ENCODE measurements at places on chromosomes 12 and 14.

DNA sequence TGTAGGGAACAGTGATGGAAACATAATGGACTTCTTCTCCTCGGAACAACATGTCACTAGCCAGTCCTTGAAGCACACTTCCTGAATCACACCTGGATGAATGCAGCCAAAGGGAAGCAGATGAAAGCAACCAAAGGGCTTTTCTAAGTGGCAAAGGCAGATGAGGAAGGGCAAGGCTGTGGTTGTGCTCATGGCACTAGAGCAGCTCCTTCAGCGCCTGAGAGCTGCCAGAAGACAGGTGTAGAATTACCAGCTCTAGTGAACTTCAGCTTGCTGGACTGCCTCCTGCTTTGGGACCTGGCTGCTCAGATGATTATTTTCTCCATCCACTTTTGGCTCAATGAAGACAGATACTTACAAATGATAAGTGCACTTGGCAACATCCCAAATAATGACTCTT is 1372.1 kb upstream of the SEL1L start:
- DNase-seq, result no peak

- no peak for DNase-seq
Observed at GRCh38 chr12:67070307-67070600, 198.9 kb upstream of the CAND1 start.

DNA sequence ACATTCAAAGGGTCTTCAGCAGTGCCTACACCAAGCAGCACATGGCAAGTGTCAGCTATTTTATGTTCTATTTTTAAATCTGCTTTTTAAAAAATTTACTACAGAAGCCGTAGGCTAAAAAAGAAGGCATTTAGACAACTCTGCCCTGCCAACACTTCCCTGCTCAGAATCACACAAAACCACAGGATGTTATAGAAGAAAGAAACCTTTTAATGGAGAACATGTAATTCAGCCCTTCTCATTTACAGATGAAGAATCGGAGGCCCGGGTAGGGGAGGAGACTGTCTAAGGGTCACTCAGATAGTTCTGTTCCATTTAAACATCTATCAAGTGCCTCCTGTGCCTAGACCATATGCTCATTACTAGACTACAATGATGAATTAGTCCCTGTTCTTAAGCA is 171.8 kb upstream of the NTF3 start:
- DNase-seq, result no peak

DNA sequence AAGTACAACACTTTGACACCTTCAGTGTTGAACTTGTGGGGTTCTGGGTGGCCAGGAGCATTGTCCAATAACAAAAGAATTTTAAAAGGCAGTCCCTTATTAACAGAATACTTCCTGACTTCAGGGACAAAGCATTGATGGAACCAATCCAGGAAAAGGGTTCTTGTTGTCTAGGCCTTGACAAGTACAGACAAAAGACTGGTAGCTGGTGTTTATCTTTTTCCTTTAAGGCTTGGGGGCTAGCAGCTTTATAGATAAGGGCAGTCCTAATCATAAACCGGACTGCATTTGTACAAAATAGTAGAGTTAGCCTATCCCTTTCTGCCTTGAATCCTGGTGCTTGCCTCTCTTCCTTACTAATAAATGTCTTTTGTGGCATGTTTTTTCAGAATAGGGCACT is 27.4 kb downstream of the FAM177A1 start:
- no peak for DNase-seq

DNA sequence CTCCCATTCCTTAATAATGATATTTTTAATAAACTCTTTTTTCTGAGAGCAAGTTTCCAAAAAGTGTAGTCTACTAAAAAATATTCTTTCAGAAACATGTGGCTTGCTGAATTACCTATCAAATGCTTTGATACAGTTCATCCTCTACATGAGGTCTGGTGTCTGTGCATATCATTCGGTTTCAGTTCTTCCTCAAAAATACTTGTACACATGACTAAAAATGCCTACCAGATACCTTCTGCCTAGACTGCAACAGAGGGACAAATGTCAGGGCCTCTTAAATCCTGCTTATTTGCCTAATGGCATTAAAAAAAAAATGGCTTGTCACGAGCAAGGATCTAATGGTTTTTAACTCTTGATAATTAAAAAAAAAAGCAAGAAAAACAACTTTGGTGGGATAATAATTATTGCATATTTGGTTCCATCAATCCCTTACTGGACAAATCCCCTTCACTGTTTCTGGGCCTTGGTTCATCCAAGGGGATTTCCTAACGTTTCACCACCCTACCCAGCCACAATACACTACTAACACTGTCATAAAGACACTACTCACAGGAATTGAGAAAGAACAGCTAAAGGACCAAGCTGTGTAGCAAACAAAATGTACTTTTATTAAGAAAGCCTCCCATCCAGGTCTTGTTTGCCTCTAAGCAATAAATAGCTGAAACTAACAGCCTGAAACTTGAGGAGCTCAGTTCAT is 45.7 kb downstream of the PARP11 start:
- no peak for DNase-seq

DNA sequence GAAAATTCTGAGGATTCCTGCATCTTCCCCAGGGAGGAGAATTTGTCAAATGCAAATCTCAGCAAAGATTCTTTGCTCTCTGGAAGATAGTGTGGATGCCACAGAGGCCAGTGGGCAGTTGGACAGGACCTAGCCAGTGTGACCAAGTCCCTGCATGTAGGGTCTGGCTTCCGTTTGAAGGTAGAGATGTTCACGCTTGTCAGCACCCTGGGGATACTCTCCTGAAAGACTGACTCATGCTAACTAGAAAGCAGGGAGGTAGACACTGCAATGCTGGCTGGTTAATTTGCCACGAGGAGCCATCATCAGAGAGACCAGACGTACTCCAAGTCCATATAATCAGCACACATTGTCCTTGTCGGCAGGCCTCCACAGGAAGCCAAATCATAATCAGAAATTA is 130.1 kb downstream of the SAMD4A start:
- DNase-seq, result no peak

DNA sequence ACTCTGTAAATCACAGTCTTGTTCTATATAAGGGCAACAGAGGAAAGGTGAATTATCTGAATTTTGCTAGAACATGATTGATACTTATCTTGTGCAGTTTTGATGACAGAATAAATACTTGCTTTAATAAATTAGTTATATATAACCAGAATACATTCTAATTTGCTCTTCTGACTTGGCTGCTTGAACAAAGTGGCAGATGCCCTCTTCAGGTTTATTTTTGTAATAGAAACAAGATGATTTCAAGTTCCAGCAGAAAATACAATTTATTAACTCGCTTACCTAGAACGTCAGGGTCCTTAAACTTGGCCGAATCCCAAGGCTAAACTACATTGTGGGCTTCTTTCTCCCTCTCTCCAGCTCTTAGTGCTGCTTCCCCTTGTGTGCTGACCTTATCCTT is 57.6 kb upstream of the SSTR1 start:
- DNase-seq, result no peak

GRCh38 chr12:127063339-127064072 is 1203.5 kb upstream of the TMEM132C start:
- peak; percentile 20 for DNase-seq

DNA sequence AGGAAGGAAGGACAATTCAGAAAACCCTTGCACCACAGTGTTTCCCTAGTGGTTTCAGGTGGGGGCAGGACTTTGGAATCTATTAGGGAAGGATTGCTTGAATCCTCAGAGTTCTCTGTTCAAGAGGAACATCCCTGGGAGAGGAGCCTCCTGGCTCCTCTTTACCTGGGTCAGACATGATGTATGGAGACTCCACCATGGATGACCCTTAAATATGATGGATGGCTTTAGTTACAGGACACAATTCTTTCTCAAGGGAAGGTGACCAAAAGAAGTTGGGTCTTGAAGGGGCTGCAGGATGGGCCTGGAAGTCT is 396.6 kb downstream of the NRXN3 start:
- no peak for DNase-seq

- no peak for DNase-seq
Observed at GRCh38 chr14:90005939-90006530, 50.3 kb downstream of the TDP1 start.

GRCh38 chr14:89067293-89067972 is 243.0 kb downstream of the TTC8 start:
- no peak for DNase-seq

DNA sequence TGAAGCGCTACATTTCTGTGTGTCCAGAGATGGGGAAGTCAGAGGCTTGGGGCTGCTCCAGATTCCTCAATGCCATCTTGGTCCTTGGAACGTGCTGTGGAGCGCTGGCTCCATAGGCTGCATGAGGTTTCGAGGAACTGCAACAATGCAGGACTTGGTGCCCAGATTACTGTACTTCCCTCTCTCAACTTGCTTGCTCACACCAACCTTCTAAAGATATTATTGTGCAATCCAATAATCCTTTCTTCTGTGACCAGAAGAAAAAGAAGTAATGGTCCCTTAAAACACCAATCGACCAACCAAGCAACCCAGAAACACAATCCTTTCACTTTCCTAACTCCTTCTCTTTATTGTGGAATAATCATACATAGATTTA is 3.7 kb downstream of the PRICKLE1 start:
- no peak for DNase-seq

DNA sequence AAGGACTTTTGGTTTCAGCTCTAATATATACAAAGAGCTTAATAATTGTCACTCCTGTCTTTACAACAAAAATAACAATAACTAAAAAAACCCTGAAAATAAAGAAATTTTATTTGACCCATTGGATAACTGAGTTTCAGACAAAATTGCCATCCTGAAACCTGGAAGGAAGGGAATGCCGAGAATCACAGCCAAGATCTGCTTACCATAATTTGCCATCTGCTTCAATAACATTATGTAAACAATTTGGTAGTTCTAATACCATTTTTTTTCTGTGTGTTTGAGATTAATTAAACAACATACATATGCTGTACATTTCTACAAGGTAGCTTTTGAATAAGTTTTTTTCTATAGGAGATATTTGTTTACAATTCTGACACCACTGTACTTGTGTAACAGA is 596.3 kb upstream of the MGAT4C start:
- DNase-seq, result no peak

DNA sequence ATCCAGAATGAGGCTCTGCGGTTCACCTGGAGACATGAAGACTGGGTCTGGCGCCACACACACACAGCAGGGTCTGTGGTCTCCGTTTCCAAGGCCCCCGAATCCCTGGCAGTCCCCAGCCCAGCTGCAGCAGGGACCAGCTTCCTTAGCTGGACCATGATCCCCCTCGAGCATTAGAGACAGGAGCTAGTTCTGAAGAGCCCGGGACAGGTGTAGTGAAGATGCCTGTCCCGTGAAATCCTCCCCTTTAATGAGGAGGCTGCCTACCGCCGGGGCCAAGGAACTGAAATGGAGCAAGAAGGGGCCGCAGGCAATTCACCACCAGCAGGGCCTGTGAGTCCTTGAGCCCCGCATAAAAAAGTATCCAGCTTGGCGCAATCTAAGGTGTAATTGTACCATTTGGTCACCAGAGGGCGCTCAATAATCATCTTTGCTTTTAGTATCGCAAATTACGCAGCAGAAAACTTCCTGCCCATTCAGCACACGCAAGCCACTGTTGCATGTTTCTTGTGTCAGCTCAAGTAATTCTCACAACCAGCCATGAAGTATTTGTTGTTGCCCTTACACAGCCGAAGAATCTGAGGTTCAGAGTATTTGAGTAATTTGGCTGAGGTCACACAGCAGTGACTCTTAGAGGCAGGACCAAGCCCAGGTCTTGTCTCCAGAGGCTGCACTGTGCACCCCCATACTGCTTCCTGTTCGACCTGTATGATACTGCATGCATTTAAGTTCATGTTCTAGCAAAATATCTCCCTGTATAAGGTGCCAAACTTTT is 54.3 kb upstream of the PPP2R5C start:
- peak; percentile 39 for DNase-seq

- no peak for DNase-seq
Observed at GRCh38 chr12:34298176-34298970, 276.1 kb downstream of the ALG10 start.

GRCh38 chr14:103223818-103224352 is 100.6 kb downstream of the TNFAIP2 start:
- DNase-seq, result no peak

DNA sequence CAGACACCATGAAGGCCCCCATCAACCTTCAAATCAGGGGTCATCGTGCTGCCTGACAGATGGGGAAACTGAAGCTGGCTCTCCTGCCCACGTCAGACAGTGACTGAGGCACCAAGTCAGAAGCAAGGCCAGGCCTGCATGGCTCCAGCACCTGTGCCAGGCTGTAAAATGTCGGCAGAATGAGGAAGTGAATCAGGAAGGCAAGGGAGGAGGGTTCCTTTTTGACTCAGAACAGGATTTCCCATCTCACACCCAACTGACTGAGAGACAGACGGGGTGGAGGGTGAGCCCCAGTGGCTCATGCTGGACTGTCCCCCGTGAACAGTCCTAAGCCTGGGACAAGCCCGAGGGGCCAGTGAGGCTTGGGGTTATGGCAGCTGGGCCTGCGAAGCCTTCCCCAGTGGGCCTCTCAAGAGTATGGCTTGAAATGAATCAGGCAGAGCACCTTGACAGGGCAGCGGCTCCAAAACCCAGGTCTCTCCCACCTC is 20.9 kb downstream of the SYNE3 start:
- DNase-seq, result no peak

DNA sequence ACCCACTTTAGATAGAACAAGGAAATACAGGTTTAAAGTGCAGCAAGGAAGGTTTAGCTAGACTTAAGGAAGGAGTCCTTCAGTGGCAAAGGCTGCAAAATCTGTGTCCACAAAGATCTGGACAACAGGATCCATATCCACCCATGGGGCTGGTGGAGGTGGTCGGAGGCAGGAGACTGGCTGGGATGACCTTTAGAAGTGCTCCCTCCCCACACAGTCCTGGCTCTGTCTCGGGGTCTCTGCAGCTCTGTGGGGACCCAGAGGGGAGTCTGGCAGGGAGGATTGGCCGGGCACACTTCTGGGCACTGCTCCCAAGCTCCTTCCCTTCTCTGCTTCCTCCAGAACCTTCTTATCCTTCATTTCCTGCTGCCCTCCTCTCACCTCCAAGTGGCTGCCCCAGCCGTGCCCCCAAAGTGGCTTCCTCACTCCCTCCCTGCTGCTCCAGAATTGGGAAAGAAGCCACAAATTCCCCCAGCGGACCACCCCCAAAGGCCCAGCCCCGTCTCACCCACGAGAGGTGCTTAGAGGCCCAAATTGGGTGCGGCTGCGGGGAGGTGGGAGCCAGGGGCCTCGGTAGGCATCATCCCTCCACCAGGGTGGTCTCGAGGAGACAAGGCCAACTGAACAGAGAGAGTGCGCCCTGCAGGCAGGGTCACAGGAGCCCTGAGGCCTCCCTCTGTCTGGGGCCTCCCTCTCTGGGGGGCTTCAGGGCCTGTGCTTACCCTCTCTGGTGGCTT is 21.9 kb upstream of the PGF start:
- DNase-seq, result no peak

DNA sequence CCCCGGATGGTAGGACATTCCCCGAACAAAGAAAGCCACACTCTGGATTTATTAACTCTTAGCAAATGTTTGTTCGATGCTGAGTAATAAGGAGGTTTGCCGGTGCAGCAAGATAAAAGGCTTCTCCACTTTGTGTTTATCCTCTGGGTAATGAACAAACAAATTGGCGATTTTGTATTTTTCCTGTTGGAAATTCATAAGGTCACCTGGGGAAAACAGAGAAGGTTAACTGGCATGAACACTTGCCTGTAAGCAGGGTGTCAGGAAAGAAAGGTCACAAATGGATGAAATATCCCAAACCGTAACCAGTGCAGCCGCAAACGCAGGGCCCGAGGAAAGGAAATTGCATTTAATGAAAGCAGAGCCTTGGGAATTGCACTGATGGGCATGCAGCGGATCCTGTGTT is 132.8 kb downstream of the RMST start:
- DNase-seq, result no peak

Measured in NCI-H1048 (cell line).